ENCODE measurements at places on chromosomes 4 and X. TPM values are rescaled to one million over a fixed set of nuclear protein-coding genes. Genes with fewer than 3 reads are reported as not detected.

DNA sequence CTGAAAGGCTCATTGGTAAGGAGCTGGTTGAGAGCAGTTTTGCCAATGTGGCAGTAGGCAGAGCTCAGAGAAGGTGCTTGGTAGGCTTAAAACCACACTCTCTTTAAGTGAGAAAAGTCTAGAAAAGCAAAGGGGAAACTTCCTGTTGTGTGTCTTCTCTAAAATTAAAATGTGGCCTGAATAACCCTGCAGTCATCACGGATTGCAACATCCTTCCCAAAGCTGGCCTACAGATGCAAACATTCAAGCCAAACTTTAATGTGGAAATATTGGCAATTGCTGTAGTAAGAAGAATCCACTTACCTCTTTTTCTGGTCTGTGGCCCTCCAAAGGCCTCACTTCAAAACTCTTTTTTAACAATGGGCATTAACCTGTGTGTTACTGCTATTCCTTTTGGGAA is 348.5 kb downstream of the OPHN1 start:
- no peaks in the 10 kb centered on the region for H3K36me3 ChIP-seq
- H3K4me3 ChIP-seq = no peak overlapping the region
- DNase-seq = no peak
- no peaks in the 10 kb centered on the region for H3K27me3 ChIP-seq

GRCh38 chr4:23876418-23877089 is 13.3 kb downstream of the PPARGC1A start:
- H3K4me1 ChIP-seq = no peaks in the 10 kb centered on the region
- no peak overlapping the region for H3K4me3 ChIP-seq
- H3K36me3 ChIP-seq = no peaks in the 10 kb centered on the region

- DNase-seq = no peak
- no peak overlapping the region for H3K4me3 ChIP-seq
- H3K4me1 ChIP-seq = no peaks in the 10 kb centered on the region
- no peaks in the 10 kb centered on the region for H3K27me3 ChIP-seq
- H3K36me3 ChIP-seq = no peaks in the 10 kb centered on the region
These were observed 128.7 kb downstream of the MGST2 start for GRCh38 chr4:139794158-139794954.

GRCh38 chrX:135000516-135000915 is 9.7 kb downstream of the SMIM10 start:
- H3K27ac ChIP-seq = peak overlapping the region; percentile 76
- no peaks in the 10 kb centered on the region for H3K36me3 ChIP-seq
- peaks cover 37% of the 10 kb centered on the region for H3K4me1 ChIP-seq
- H3K27me3 ChIP-seq = no peaks in the 10 kb centered on the region

GRCh38 chrX:20383477-20383876 is 116.8 kb upstream of the RPS6KA3 start:
- no peak overlapping the region for H3K4me3 ChIP-seq
- H3K4me1 ChIP-seq = no peaks in the 10 kb centered on the region
- H3K27ac ChIP-seq = no peak overlapping the region
- no peak for DNase-seq
- H3K27me3 ChIP-seq = no peaks in the 10 kb centered on the region

- no peak for DNase-seq
- H3K4me3 ChIP-seq = no peak overlapping the region
- peaks cover 12% of the 10 kb centered on the region for H3K4me1 ChIP-seq
- H3K27ac ChIP-seq = no peak overlapping the region
These were observed 7.7 kb downstream of the NAT8L start for GRCh38 chr4:2066571-2067445.

- no peaks in the 10 kb centered on the region for H3K4me1 ChIP-seq
- H3K36me3 ChIP-seq = no peaks in the 10 kb centered on the region
- H3K4me3 ChIP-seq = no peak overlapping the region
These were observed 1142.2 kb downstream of the ADGRL3 start for GRCh38 chr4:62342346-62342745.

DNA sequence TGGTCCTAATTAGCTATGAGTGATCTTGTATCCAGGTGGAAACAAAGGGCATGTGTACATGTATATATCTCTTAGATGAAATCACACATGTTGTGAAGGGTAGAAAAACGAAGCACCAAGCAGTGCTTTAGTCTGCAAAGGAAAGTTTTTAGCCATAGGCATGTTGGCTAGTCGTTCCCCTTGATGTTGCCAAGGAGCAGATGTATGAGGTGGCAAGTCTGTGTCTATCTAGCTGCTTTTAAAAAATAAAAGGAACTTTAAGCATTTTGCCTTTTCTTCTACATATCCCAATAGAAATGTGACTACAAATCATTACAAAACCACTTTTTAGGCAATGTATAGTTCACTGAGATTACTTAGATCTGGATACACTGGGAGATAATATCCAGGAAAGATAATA is 63.1 kb downstream of the NSUN7 start:
- H3K4me3 ChIP-seq = no peak overlapping the region
- no peak for DNase-seq
- no peaks in the 10 kb centered on the region for H3K27me3 ChIP-seq

GRCh38 chrX:78574306-78574705 is 84.8 kb downstream of the RTL3 start:
- H3K27ac ChIP-seq = no peak overlapping the region
- no peaks in the 10 kb centered on the region for H3K4me1 ChIP-seq
- no peak for DNase-seq
- no peak overlapping the region for H3K4me3 ChIP-seq
- H3K36me3 ChIP-seq = no peaks in the 10 kb centered on the region

- H3K27me3 ChIP-seq = no peaks in the 10 kb centered on the region
- H3K27ac ChIP-seq = no peak overlapping the region
- DNase-seq = no peak
- H3K4me3 ChIP-seq = no peak overlapping the region
- H3K4me1 ChIP-seq = no peaks in the 10 kb centered on the region
- H3K36me3 ChIP-seq = peaks cover 20% of the 10 kb centered on the region
These were observed 134.7 kb downstream of the PDE5A start for GRCh38 chr4:119493886-119494285.

- no peaks in the 10 kb centered on the region for H3K4me1 ChIP-seq
- no peak overlapping the region for H3K27ac ChIP-seq
- DNase-seq = no peak
These were observed 22.2 kb downstream of the CRMP1 start for GRCh38 chr4:5870701-5871100.

DNA sequence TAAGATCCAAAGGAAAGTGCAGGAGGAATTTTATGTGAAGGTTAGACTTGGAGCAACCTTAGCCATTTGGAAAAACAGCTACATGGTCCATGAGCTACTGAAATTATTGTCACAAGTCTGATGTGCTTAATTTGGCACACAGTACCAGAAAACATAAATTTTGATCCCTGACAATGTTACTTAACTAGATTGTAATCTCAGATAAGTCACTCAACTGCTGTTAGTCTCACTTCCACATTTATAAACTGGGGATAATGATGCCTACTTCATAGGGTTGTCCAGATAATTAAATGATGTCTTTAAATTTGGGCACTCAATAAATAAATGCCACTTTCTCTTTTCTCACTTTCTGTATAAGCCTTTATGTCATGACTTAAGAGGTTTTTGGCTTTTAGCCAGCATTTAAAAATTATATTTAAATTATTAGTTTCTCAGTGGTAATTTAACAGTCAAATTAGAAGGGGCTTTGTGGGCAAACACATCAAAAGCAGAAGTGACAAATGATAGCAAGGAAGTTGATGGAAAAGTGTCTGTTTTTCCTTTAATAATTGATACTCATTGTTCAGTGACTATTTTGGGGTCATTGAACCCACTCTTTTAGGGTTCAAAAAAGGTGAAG is 58.3 kb downstream of the PAQR3 start:
- DNase-seq = no peak
- no peaks in the 10 kb centered on the region for H3K27me3 ChIP-seq
- no peak overlapping the region for H3K27ac ChIP-seq
- no peak overlapping the region for H3K4me3 ChIP-seq
- no peaks in the 10 kb centered on the region for H3K4me1 ChIP-seq

- no peaks in the 10 kb centered on the region for H3K27me3 ChIP-seq
- H3K4me3 ChIP-seq = no peak overlapping the region
- H3K36me3 ChIP-seq = no peaks in the 10 kb centered on the region
- no peaks in the 10 kb centered on the region for H3K4me1 ChIP-seq
- no peak for DNase-seq
- H3K27ac ChIP-seq = no peak overlapping the region
These were observed 101.1 kb downstream of the DDX53 start for GRCh38 chrX:23100826-23101225.

DNA sequence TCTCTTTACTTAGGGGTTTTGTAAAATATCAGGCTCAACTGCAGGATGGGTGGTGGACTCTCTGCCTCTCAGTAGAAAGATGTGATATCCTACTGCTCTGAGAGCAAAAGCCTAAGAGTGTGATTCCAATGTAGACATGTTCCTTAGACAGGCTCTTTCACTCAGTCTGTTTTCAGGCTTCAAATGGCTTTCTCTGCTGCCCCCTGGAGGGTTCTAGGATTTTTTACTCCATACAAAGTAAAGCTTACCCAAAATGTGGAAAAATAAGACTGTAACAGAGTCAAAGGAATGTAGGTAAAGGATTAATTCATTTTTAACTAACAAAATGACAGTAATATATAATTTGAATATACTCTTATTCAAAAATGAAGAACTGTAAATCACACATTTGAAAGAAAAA is 32.1 kb downstream of the ZGRF1 start:
- peak; percentile 18 for DNase-seq
- H3K36me3 ChIP-seq = 0 out of 2 replicates have a peak, but pooled peaks cover 2% of the 10 kb centered on the region
- no peak overlapping the region for H3K4me3 ChIP-seq
- no peak overlapping the region for H3K27ac ChIP-seq
- H3K27me3 ChIP-seq = no peaks in the 10 kb centered on the region

DNA sequence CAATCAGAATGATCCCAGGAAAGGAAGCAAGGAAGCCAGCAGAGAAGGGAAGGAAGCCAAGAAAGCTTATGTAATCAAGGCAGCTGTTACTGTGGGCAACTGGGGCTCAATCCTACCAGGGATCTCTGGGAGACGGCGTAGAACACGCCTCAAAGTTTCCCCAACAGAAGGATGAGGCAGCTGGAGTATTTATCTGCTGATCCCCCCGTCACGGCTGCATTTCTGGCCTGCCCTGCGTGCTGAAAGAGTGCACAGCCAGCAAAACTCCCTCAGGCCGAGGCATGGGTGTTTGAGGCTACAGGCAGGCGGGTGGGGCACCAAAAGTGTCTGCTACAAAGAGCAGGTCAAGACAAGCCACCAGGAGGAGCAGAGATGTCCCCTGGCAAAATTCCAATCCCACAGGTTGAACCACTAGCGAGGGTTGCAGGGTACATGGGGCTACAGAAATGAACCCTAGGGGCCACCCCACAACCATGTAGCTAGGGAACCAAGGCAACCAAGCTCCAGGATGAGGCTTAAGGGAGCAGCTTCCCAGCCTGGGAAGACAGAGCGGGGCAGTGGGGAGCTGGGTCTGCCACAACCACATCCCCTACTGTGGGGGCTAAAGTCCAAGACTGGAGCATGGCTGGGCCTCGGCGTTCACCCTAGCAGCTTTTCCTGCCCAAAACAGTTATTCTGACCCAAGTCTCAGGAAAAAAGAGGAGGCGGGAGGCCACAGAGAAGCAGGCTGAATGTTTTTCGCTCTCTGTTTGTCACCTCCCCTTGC is 113.4 kb downstream of the BCOR start:
- no peak for DNase-seq
- no peak overlapping the region for H3K27ac ChIP-seq
- no peaks in the 10 kb centered on the region for H3K36me3 ChIP-seq
- H3K4me1 ChIP-seq = no peaks in the 10 kb centered on the region
- no peak overlapping the region for H3K4me3 ChIP-seq

- no peak overlapping the region for H3K4me3 ChIP-seq
- no peak for DNase-seq
- no peak overlapping the region for H3K27ac ChIP-seq
- no peaks in the 10 kb centered on the region for H3K36me3 ChIP-seq
- no peaks in the 10 kb centered on the region for H3K27me3 ChIP-seq
- H3K4me1 ChIP-seq = no peaks in the 10 kb centered on the region
These were observed 1168.1 kb downstream of the PCDH19 start for GRCh38 chrX:99242001-99242400.

DNA sequence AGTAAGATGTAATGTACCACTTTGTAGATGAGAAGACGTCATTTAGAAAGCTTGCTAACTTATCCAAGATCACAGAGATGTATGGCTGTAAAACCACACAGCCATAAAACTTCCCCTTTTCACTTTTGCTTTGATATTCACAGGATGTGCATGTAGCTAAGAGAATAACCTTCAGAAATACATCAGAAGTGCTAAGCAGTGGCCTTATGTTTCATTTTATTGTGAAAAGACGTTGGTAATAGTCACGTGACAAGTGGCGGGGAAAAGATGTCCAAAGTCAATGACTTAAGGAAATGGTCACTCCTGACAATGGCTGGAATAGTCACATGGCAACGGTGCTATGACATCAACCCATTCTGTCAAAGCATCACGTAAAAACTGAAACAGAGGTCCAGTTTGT is 12.9 kb upstream of the WDR17 start:
- H3K4me1 ChIP-seq = no peaks in the 10 kb centered on the region
- DNase-seq = no peak
- H3K27me3 ChIP-seq = no peaks in the 10 kb centered on the region
- no peaks in the 10 kb centered on the region for H3K36me3 ChIP-seq

- no peak for DNase-seq
- H3K4me1 ChIP-seq = no peaks in the 10 kb centered on the region
- H3K27me3 ChIP-seq = no peaks in the 10 kb centered on the region
- H3K36me3 ChIP-seq = no peaks in the 10 kb centered on the region
These were observed 289.8 kb downstream of the PCDH7 start for GRCh38 chr4:31009926-31010325.

DNA sequence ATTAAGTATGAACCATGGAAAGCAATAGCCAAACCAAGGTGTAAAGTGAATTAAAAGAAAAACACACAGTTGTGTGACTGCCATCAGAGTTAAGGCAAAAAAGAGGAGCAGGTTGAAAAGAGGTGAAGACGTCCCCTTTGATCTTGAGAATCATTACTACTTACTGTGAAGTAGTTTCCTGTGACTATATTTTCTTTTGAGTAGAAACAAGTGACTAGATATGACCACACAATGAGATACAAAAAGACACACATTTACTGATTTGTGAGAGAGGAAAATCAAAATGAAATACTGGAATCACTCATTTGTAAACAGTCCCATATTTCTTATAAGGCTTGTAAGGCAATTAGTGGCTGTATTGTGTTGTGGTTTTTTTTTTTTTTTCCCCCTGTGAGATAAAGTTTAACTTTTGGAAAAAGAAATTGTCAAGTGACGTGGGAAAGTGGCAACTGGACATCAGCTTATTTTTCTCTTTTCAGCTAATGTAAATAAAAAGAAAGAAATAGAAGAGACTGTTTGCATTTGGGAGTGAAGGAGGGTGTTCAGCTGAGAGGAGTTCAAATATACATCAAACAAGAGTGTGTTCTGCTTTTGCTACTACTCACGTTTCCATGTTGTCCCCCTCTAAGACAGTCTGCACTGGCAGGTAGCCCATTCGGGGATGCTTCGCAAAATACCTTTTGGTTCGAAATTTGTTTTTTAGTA is 106.4 kb upstream of the FTHL17 start:
- H3K4me3 ChIP-seq = no peak overlapping the region
- H3K27ac ChIP-seq = no peak overlapping the region

GRCh38 chr4:182276210-182277109 is 33.3 kb downstream of the TENM3 start:
- H3K4me1 ChIP-seq = no peaks in the 10 kb centered on the region
- H3K27ac ChIP-seq = no peak overlapping the region
- H3K4me3 ChIP-seq = no peak overlapping the region
- H3K36me3 ChIP-seq = no peaks in the 10 kb centered on the region
- DNase-seq = no peak
- H3K27me3 ChIP-seq = no peaks in the 10 kb centered on the region

The MGAT4D gene
- total RNA-seq = not detected

The ITGB1BP2 gene
- total RNA-seq = 1.4 TPM

The CACNA1F gene
- total RNA-seq = not detected

The CCNI gene
- 125 TPM for total RNA-seq

The SPIN2A gene
- total RNA-seq = 1.3 TPM

The FHIP1A gene
- 0.39 TPM for total RNA-seq

The SPP1 gene
- total RNA-seq = 1.6 TPM

The G3BP2 gene
- 146 TPM for total RNA-seq

The SHROOM4 gene
- 0.13 TPM for total RNA-seq

The ABLIM2 gene
- 0.64 TPM for total RNA-seq

The ARHGEF6 gene
- 35.5 TPM for total RNA-seq

The PAGE2B gene
- total RNA-seq = not detected

The MAGEA8 gene
- total RNA-seq = not detected

Measured in Panc1 (cell line).